ENCODE measurements at places on chromosomes 1 and 21.
A peak's percentile ranks its signal among the peaks of the same experiment; 100 is the strongest.

DNA sequence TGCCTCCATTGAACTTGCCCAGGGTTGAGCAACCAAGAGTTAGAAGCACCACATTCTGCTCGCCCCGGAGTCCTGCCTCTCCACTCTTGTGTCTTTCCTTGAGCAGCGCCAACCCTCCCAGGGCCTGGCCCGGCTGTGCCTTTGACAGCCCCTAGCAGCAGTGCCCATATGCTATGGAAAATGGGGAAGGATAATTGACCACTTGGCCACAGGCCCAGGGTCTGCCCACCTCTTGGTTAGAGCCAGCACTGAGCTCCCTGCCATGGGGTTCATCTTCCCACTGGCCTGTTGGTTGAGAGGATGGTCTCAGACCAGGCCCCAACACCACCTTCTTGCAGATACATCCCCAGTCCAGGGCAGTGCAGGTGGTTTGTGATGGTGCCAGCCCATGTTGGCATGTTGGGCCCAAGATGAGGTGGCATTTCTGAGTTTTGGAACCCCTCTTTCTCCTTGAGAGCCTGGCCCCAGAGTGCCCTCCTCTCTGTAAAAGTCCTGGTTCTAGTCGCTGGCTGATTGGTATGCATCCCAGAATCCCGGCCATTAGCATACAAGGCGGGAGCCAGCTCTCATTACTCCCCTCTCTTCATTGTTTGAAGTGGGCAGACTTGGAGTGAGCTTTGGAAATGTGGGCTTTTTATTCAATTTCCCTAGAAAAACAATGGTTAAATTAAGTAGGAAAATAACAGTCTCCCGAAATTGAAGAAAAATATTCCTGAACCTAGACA lies 7.6 kb downstream of the ARHGEF10L start:
- no peak for DNase-seq

- DNase-seq = no peak
These were observed 5.7 kb upstream of the PKN2 start for GRCh38 chr1:88678405-88678804.

- DNase-seq = no peak
These were observed 40.9 kb upstream of the BEND5 start for GRCh38 chr1:48817505-48818114.

GRCh38 chr1:52111492-52111891 lies 30.4 kb upstream of the ZFYVE9 start:
- no peak for DNase-seq

- no peak for DNase-seq
These were observed 155.9 kb downstream of the ELAVL4 start for GRCh38 chr1:50264590-50264989.

DNA sequence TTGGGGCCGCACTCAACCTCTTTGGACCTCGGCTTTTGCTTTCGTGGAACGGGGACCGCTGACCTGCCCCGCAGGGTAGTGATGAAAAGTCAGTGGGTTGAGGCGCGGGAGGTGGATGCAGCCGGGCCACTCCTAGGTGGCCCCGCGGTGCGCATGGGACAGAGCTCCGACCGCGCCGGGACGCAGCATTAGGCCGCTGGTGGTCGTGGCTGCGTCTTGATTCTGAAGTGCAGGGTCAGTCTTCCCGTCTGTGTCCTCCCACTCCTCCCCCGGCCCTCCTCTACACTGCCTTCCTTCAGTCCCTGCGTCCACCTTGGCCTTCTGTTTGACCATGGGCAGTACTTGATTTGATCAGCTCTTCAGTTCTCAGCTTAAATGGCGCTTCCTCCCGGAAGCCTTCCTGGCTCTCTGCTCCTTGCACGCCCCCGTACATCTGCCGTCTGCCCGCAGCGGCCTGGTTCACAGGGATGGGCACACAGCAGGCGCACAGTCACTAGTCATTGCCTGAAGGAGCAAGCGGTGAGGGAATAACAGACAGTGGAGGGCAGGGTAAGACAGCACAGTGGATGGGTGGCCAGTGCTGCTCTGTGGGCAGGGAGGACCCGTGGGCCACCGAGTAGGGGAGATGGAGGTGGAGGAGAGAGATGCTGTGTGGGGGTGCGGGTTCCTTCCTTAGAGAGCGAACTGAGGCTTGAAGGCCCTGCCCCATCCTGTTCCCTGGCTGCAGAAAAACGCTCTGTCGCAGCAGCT lies 633 bp downstream of the THEMIS2 start:
- DNase-seq = no peak

GRCh38 chr1:104855550-104855949 lies 1105.9 kb downstream of the AMY1C start:
- DNase-seq = no peak

DNA sequence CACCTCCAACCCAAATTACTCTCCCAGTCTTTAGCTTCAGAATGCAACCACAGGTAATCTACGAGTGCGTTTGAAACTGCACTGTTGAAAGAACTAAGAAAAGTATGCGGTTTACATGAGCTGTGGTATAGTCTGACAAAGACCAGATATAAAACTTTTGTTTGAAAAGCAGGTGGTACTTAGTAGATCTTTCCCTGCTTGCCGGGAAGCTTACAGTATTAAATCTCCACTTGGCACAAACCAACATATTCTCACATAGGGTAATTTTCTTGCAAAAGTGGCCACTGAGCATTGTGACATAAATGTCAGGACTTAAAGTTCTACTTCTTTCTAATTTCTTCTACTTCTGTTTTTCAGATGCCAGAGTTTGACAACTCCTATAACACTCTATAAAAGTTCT lies 8.4 kb downstream of the RGS2 start:
- DNase-seq = no peak

- no peak for DNase-seq
These were observed 45.5 kb upstream of the CXADR start for GRCh38 chr21:17467392-17467791.

GRCh38 chr1:28668191-28668955 lies at the start of gene GMEB1:
GMEB1 (plus strand) TSS chr1:28668784; CDS start chr1:28683613, 14,829 bp downstream.
- DNase-seq = peak; percentile 79

All from effector CD4-positive, alpha-beta T cell (primary cell).